ENCODE measurements at places on chromosomes 5 and 9.

GRCh38 chr9:112913326-112913725, 22.6 kb upstream of the SLC46A2 start:
- no peak for DNase-seq

DNA sequence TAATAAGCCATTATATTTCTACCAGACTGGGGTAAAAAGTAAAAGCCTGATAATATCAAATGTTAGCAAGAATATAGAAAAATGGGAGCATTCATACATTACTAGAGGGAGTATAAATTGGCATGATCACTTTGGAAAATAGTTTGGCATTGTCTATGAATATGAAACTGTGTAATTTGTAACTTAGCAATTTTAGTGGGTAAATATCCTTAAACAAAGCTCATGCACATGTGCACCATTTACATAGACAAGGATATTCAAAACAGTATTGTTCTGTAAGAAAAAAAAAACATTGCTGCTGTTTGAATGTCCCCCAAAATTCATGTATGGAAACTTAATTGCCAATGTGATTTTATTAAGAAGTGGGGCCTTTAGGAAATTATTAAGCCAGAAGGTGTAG, 166.4 kb upstream of the SLC27A6 start:
- no peak for DNase-seq

DNA sequence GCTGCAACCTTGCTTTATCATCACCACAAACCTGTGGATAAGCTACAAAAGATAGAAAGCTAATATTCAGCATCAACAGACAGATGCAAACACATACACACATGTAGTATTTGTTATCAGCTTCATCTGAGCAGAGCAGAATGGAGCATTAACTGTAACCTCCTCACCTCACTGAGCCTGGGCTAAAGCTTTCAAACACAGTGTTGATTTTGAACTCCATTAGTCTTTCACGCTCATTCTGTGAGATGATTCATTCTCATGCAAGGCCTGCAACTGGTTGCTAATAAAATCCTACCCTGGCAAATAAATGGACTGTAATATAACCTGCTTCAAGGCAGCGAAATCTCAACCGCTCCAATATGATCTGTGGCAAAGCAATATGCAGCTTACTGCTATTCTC, 1360.6 kb upstream of the ACO1 start:
- no peak for DNase-seq

- DNase-seq, result no peak
Observed at GRCh38 chr5:146447734-146448380, 724 bp downstream of the TCERG1 start.

DNA sequence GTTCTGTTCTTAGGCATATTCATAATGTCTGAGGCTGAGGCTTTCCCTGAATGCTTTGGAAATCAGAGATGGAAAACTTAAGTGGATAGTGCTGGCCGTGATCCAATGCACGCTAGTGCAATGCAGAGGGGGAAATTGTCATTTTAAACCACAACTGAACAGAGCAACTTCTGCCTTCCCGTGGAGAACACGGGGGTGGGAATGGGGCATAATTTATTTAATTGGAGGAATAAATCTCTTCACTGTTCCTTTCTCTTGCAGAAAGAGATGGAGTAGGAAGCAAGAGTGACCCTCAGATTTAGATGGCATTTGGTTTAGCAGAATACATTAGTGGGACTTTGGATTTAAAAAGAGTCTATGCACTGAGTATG, 22.9 kb upstream of the NREP start:
- no peak for DNase-seq

- no peak for DNase-seq
Observed at GRCh38 chr5:68383888-68384310, 168.3 kb downstream of the PIK3R1 start.

GRCh38 chr5:172059661-172060100, 53.2 kb upstream of the FBXW11 start:
- DNase-seq, result no peak

- DNase-seq, result no peak
Observed at GRCh38 chr5:98755406-98755805, 18.1 kb upstream of the RGMB start.

- DNase-seq, result no peak
Observed at GRCh38 chr5:95727764-95728191, 3.4 kb upstream of the RHOBTB3 start.

GRCh38 chr9:112664531-112664930, 53.4 kb downstream of the INIP start:
- DNase-seq, result no peak

GRCh38 chr9:20242510-20243189, 379.6 kb downstream of the MLLT3 start:
- no peak for DNase-seq

DNA sequence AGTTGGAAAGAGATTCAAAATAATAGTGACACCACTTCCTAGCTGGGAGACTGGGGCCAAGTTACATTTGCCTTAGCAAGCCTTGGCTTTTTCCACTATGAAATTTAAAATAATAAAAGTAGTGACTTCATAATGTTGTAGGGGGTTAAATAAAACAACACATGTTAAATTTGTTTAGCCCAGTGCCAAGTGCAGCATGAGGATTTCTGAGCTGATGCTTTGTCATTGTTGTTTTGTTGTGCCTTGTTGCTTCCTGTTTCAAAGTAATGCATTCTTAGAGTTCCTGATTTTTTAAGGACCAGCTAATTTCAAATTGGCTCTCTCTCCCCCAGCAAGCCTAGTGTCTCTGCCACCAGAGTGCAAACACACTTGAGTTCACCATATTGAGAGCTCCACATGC, 270.7 kb upstream of the PAPPA start:
- DNase-seq, result peak; percentile 64

GRCh38 chr9:77820293-77820954, 172.3 kb upstream of the GNA14 start:
- DNase-seq, result peak; percentile 73

- DNase-seq, result no peak
Observed at GRCh38 chr5:115586525-115587146, 15.6 kb downstream of the TICAM2 start.

GRCh38 chr9:79812099-79812498, 240.3 kb downstream of the TLE4 start:
- no peak for DNase-seq

DNA sequence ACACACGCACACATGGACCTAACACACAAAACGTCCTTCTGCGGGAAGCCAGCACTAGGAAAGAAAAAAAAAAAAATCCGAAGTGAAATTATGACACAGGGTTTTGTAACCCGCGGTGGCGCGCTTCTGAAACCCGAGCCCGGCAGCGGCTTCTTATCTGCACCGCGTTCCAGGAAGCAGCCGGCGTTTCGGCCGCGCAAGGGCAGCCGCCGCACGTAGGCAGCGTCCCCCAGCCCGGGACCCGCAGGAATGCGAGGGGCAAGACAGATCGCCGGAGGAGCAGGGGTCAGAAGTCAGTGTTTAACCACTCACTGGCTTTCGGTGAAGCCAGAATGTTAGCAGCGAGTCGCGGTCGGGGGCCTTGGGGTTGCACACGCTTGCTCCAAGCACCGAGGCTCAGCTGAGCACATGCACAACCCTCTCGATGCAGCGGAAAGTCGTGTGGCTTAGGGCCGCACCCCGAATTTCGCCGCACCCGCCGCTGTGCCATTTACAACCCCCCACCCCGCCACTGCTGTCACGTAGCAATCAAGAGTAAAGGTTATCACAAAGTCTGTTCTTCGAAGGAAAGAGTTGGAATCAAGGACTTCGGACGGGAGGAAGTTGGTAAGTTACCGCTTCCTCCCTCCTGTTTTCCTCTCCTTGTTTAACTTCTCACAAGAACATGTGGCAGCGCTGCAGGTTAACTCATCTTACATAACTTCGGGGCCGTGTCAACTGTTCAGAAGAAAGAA, 167.9 kb downstream of the AUH start:
- peak; percentile 75 for DNase-seq

DNA sequence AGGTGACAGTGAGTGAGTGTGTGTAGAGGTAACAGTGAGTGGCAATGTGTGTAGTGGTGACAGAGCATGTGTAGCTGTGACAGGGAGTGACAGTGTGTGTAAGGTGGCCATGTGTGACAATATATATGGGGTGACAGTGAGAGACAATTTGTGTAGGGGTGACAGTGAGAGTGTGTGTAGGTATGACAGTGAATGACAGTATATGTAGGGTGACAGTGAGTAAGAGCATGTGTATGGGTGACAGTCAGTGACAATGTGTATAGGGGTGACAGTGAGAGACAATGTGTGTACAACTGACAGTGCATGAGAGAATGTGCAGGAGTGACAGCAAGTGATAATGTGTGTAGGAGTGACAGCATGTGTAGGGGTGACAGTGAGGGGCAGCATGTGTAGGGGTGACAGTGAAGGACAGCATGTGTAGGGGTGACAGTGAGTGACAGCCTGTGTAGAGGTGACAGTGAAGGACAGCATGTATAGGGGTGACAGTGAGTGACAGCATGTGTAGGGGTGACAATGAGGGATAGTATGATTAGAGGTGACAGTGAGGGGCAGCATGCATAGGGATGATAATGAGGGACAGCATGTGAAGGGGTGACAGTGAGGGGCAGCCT, 10.1 kb upstream of the GAPT start:
- no peak for DNase-seq

GRCh38 chr5:172008689-172009141, 2.3 kb upstream of the FBXW11 start:
- DNase-seq, result no peak

- DNase-seq, result no peak
Observed at GRCh38 chr5:26669031-26669430, 369.4 kb downstream of the CDH9 start.

DNA sequence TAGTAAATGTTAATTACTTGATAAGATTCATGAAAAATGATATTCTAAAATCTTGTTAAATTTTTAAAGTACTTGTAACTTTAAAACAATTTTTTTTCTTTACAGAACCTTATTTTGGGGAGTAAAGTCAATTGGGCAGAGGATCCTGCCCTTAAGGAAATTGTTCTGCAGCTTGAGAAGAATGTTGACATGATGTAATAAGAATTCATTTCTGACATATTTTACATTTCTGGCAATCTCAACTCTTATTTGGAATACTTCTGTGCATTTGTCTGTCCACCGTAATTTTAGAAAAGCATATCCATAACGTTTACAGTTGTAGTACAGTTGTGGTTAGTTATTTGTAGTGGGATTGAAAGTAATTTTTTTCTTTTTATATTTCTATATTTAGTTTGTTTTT, 20.2 kb downstream of the CENPH start:
- no peak for DNase-seq
